Stimulated activated CD4-positive, alpha-beta T cell treated with anti-CD3 and anti-CD28 coated beads, Interleukin-15, amount 100 ng/mL, for 1 hour (primary cell): ENCODE measurements at places on chromosomes 1 and 21.

DNA sequence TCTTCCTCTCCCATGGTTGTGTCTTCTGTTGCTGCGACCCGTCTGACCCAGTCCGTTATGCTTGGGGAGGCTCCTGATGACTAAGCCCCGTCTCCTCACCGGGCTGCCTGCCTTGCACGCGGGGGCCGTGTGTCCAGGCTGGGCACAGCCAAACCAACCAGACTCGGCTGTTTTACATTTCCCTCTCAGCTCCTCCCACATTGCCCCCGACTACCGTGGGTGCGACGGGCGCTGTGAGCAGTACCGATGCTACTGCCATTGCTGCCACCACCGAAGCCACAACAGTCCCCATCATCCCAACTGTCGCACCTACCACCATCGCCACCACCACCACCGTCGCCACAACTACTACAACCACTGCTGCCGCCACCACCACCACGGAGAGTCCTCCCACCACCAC lies 46.0 kb upstream of the CNTN2 start:
- DNase-seq = no peak

DNA sequence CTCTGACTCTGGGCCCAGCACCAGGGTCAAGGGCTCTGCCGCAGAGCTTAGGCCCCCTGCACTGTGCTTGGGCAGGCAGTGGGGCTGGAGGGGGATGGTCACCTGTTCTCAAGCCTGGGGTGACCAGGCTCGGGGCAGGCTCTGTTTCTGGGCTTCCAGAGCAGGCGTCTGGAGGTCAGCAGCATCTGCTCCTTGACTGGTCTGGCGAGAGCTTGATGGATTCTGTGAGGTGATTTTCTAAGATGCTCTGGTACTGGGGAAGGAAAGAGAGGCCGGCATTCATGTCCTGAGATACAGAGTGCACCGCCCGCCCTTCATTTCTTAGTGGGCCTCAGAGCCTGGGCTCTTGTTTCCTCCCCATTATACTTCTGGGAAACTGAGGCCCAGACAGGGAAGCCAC lies 24.5 kb downstream of the RAB7B start:
- no peak for DNase-seq

- no peak for DNase-seq
Measured at GRCh38 chr1:54016343-54017282, 1.4 kb downstream of the LDLRAD1 start.

DNA sequence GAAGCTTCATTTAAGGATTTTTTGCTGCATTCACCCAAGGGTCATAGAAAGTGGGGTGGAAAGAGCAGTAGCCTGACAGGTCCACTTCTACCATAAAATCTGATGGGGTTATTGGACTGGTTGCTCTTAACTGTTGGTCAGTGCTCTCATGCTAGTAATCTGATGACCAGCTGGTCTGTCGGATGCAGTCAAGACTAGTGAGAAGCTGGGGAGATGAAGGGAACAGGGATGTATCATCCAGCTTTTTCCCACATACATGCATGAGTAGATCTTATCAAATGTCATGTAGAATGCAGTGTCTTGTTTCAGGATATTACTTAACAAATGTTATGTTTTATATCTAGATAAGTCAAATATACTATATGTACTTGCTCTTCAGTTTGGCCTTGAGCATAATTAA lies 11.1 kb downstream of the ATP1B1 start:
- no peak for DNase-seq

GRCh38 chr1:38578271-38578951 lies 281.2 kb downstream of the RRAGC start:
- DNase-seq = no peak

GRCh38 chr21:31604591-31605190 lies 54.8 kb upstream of the SOD1 start:
- DNase-seq = peak; percentile 49

DNA sequence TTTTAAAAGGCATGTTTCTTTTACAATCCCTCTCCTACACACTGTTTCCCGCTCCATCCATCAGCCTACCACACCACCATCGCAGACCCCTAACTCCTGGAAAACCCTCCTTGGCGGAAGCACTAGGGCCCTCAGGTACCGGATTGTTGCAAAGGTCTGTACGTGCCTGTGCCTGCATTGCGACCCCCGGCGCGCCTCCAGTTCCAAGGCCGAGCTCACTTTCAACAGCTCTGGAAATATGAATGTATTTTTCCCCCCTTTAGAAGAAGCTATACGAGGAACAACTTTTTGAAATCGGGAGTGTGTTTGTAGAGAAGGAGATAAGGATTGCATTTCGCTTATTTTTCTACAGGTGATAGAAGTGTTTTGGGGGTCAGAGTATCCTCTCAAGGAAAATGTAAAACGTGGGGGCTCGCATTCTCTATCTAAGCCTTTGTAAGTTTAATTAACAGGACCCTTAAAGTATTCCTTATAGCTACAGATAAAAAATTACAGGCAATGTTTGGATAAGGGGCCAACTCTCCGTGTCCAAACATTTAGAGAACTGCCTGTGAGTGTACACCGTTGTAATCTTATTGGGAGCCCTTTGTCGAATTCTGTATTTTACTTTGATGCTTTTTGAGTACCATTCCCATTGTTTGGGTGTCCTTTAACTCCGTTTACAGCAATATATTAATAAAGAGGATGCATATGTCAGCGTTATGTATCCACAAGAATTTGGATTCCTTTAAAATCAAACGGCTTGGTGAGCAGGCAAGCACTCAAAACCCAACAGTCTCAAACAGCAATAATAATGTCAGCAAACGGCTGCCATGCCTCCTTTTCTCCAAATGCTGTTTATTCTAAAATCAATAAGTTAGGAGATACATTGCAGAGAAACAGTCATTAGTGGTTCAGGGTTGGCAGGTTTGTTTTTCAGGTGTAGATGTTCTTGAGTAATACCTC lies 5.9 kb downstream of the PRRX1 start:
- no peak for DNase-seq

- no peak for DNase-seq
Measured at GRCh38 chr1:222880587-222880986, 65.7 kb downstream of the DISP1 start.

GRCh38 chr1:3716351-3716750 lies 35.9 kb upstream of the CCDC27 start:
- no peak for DNase-seq

DNA sequence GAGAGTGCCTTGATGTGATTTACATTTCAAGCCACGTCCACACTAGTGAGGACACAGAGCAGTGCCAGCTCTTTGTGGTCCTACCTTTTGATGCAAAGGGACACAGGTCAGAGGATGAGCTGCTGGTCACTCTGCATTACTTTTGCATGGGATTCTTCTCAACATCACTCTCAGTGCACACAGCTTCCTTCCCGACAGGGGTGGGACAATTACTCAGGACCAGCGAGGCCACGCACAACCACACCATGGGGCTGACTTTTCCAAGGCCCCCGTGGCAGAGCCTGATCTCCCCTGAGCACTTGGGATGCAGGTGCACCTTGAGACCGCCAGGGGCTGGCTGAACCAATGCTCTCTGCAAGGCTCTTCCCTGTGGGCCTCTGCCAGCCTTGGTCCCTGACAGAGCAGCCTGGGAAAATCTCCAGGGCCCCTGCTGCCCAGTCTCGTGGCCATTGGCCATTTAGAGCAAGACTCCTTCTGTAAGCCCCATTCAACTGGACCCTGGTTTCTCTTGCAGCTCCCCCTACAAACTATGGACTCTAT lies 13.2 kb upstream of the PRAMEF12 start:
- no peak for DNase-seq

GRCh38 chr1:17742583-17742982 lies 12.6 kb upstream of the ACTL8 start:
- DNase-seq = no peak

DNA sequence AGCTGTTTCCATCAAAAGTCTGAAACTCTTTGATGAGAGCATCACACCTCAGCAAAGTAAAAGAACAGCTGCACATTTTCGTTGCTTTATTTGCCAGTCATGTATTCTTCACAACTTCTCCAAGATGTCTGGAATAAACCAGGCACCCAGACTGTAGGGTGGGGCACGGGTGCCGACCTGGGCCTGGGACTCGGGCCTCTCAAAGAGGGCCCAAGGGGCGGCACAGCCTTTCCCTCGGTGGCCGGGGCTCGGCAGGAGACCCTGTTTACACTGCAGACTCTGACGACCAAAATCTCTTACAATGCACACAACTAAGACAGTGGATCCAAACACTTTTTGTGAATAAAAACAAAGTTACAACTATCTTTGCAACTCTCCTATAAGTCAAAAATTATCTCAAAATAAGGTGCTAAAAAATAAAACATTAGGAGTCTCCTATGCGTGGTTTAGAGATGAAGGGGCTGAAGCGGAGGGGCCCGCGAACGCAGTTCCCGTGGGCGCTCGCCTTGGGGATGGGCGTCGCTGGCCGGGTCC lies 696 bp downstream of the LSS start:
- no peak for DNase-seq

GRCh38 chr1:119079881-119080280 lies 60.6 kb downstream of the WARS2 start:
- no peak for DNase-seq

GRCh38 chr1:185929776-185930175 lies 195.6 kb downstream of the HMCN1 start:
- no peak for DNase-seq

DNA sequence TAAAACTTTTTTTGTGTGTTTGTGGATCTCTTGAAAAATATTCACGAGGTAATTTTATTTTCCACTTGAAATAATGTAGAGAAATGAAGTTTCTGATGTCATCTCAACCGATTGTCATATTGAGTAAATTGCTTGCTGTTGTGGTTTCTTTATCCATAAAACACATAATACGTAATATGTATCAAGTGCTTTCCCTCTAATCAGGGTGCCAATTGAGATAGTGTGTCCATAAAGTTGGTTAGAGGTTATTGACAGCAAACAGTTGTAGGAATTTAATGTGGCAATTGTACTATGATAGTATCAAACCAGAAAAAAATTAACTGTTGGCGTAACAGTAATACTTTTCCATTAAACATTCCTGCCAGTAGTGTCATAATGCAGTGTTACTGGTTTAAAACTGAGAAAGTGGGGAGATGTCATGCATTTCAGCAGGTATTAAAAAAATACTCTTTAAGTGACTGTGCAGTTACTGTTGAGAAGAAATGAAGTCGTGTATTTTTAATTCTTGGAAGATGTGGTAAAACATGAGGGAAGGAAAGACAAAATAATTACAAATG lies 38.3 kb downstream of the USP25 start:
- no peak for DNase-seq

DNA sequence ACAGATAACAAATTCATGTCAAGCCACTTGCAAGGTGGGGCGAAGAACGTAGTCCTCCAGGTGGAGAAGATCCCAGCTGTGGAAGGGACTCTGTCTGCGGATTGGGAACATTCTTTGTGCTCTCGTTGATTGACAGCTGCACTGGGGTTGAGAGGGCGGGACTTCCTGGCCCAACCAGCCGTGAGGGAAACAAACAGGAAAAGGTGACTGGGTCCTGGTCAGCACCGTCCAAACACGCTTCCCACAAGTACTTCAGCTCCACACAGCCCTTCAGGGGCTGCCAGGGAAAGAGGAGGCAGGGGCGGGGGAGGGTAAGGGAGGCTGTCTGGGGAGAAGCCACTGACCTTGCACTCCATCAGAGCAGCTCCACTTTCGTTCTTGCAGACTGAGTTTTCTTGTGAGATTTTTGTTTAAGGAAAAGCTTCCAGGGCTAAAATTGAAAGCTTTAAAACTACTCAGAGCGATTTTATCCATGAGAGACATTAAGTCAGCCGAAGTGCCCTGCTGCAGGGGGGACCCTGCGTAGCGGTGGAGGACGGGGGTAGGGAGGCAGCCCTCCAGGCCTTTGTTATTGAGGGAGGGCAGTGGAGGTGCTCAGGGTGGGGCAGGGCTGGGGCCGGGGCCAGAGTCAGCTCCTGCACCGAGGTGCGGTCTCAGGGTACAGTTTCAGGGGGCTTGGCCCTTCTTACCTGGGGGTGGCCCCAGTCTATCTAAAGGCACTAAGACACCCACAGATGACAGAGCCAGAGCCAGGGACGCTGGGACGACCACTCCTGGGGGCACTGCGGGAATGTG lies 21.6 kb upstream of the STUM start:
- DNase-seq = no peak

DNA sequence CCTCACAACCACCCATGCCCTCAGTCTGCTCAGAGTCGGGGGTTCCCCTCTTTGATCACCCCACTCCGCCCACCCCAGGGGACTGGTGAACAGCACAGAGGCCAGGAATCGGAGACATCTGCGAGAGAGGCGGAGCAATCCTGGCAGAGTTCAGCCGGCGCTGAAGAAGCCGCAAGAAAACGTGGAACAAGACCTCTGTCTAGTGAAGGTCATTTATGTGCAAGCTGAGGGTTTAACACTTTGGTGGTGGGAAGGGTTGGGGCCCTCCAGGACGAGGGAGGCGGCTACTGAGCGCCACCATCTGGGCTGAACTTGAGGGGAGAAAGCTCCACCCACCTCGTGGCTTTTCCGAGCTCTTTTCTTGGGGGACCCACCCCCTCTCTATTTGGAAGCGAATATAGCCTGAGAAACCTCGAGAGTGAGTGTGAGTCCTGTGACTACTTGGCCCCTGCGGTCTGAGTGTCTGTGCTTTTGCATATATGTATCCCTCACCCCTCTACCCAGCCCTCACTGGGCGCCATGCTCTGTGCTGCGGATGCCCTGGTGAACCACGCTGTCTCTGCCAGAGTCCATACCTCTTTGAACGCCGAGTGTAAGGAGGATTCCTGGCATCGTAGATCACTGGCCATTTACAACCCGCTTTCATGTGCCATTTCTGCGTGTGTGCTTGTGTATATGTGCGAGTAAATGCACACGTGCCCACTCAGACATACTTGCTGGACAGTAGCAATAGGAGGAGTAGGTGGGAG lies 1.2 kb upstream of the EPHA10 start:
- DNase-seq = no peak

DNA sequence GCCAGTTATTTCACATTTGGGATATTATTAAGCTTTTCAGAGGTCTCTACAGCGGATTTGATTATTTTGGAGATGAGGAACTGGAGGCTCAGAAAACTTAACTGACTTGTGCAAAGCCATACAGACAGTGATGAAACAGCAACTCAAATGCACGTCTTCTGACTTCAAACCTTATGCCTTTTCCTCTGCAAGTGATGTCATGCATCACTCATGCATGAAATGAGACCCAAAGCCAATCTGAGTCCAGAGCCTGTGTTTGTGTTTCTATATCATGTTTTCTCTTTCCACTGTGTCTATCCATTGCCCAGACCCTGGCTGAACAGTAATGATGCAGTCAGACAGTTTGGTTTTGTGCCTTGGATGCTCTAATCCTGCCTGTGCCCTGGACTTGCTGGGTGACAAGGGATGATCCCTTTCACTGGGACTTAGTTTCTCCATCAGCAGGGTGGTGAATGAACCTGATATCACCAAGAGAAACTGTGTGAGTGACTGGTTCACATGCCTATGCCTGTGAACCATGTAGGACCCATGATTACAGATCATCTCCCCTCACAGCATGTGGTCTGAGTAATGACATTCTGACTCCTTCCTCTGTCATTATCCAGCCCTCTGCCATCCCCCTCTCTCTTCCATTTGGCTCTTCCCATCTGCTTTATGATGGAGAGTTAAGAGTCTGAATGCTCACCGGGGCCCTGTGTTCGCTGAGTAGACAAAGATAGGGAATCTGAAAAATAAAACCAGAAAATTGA lies 33.4 kb downstream of the SLAMF6 start:
- DNase-seq = no peak

DNA sequence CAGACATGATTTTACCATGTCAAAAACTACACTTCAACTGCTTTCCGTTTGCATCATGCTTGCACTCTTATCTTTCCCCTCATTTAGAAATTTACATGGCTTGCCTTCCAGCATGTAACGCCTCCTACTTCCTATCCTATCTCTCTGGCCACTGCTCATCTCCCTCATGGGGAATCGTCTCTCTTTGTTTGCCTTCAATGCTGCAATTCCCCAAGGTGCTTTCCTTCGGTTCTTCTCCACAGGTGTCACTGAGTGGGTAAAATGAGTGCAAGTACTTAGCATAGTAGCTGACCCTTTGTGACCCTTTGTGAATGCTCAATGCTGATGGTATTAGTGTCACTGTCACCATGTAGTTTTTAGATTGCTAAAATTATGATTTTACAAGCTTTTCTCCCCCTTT lies 63.1 kb downstream of the APP start:
- DNase-seq = no peak
